Kidney (tissue), 22 donors: ENCODE measurements at places on chromosomes 16 and 17. TPM values are rescaled to one million over a fixed set of nuclear protein-coding genes. Genes with fewer than 3 reads are reported as not detected.

DNA sequence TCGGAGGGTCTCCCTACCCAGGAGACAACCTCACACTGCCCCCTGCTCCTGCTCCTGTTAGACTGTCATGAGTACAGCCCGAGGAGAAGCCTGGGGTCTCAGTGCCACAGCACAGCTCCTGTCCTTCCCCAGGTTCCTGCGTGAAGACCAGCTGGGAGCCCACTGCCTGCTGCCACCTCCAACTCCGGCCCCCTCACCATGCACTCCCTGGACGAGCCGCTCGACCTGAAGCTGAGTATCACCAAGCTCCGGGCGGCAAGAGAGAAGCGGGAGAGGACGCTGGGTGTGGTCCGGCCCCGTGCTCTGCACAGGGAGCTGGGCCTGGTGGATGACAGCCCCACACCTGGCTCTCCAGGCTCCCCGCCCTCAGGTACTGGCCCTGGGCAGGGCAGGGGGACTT is 16.2 kb downstream of the GLIS2 start:
- H3K4me1 ChIP-seq, result peaks cover 22% of the 10 kb centered on the region
- H3K4me3 ChIP-seq, result no peak overlapping the region
- H3K27me3 ChIP-seq, result no peaks in the 10 kb centered on the region
- DNase-seq, result no peak

DNA sequence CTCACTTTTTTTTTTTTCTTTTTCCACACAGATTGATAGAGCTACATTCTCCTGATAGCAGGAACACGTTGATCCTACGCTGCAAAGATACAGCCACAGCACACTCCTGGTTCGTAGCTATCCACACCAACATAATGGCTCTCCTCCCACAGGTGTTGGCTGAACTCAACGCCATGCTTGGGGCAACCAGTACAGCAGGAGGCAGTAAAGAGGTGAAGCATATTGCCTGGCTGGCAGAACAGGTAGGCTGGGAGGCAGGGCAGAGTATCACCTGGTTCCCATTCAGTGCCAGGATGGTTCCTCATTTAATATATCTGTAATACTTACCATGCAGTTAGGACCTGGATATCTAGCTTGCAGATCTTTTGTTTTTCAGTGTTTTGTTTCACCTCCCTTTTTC is 51.1 kb upstream of the VPS4A start:
- H3K4me1 ChIP-seq, result no peaks in the 10 kb centered on the region
- H3K4me3 ChIP-seq, result no peak overlapping the region
- DNase-seq, result no peak
- no peaks in the 10 kb centered on the region for H3K27me3 ChIP-seq

DNA sequence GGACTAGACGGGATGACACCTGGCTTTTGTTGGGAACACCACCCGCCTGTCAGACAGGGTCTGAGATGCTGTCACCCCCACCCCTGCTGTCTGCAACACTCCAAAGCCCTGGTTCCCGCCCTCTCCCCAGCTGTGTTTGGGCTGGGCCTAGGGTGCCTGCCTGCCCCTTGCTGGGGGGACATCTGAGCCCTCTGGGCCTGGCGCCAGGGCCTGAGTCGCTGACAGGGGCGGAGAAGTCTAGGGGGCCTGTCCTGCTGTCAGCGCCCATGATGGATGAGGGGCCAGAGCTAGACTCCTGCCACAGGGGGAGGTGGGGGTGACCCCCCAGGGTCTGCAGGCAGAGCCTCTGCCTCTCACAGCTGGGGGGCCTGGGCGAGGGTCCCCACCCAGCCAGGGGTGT is 7.6 kb upstream of the PKMYT1 start:
- no peak overlapping the region for H3K27ac ChIP-seq
- peak; percentile 54 for DNase-seq
- H3K36me3 ChIP-seq, result no peaks in the 10 kb centered on the region
- no peaks in the 10 kb centered on the region for H3K27me3 ChIP-seq
- no peak overlapping the region for H3K4me3 ChIP-seq
- H3K4me1 ChIP-seq, result no peaks in the 10 kb centered on the region

DNA sequence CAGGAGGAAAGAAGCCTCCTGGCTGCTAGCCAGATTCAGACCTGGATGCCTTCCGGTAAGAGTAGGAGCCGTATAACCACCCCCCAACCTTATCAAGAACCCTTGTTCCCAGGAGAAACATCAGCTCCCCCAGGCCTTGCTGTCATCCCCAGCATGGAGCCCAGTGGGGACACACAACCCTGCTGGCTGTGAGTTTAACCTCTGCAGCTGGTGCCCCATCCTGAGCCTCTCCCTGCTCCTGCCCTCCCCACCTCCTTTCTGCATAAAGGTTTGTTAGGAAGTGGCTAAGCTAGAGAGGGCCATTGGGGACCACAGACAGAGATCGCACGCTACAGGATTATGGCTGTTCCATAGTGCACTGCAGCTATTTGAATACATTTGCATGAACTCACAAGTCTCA is 55.5 kb upstream of the RPL38 start:
- H3K36me3 ChIP-seq, result no peaks in the 10 kb centered on the region
- H3K27me3 ChIP-seq, result no peaks in the 10 kb centered on the region
- no peak for DNase-seq
- no peak overlapping the region for H3K4me3 ChIP-seq
- no peaks in the 10 kb centered on the region for H3K4me1 ChIP-seq

- no peaks in the 10 kb centered on the region for H3K27me3 ChIP-seq
- H3K36me3 ChIP-seq, result peaks cover 8% of the 10 kb centered on the region
- peak; percentile 72 for DNase-seq
- no peak overlapping the region for H3K4me3 ChIP-seq
- no peak overlapping the region for H3K27ac ChIP-seq
Measured at GRCh38 chr17:673200-673681, 41.4 kb downstream of the VPS53 start.

GRCh38 chr16:29139261-29139802 is 154.5 kb downstream of the LAT start:
- no peaks in the 10 kb centered on the region for H3K36me3 ChIP-seq
- no peak overlapping the region for H3K27ac ChIP-seq
- H3K4me1 ChIP-seq, result no peaks in the 10 kb centered on the region
- peak; percentile 74 for DNase-seq
- H3K4me3 ChIP-seq, result no peak overlapping the region
- H3K27me3 ChIP-seq, result no peaks in the 10 kb centered on the region

GRCh38 chr16:79599837-79600637 is 500 bp downstream of the MAF start:
- H3K4me1 ChIP-seq, result no peaks in the 10 kb centered on the region
- DNase-seq, result peak; percentile 87
- H3K27ac ChIP-seq, result peak overlapping the region; percentile 98
- H3K36me3 ChIP-seq, result no peaks in the 10 kb centered on the region

GRCh38 chr16:86902656-86903001 is 324.3 kb downstream of the FOXL1 start:
- DNase-seq, result no peak
- H3K36me3 ChIP-seq, result no peaks in the 10 kb centered on the region
- H3K4me1 ChIP-seq, result no peaks in the 10 kb centered on the region
- H3K4me3 ChIP-seq, result no peak overlapping the region
- no peaks in the 10 kb centered on the region for H3K27me3 ChIP-seq

- no peak overlapping the region for H3K4me3 ChIP-seq
- no peaks in the 10 kb centered on the region for H3K4me1 ChIP-seq
- no peak overlapping the region for H3K27ac ChIP-seq
- no peak for DNase-seq
Measured at GRCh38 chr16:35339337-35339736, 1879.9 kb downstream of the TP53TG3F start.

- H3K36me3 ChIP-seq, result no peaks in the 10 kb centered on the region
- H3K4me1 ChIP-seq, result no peaks in the 10 kb centered on the region
- H3K4me3 ChIP-seq, result no peak overlapping the region
- no peak for DNase-seq
- H3K27me3 ChIP-seq, result no peaks in the 10 kb centered on the region
Measured at GRCh38 chr16:50834701-50835100, 92.8 kb downstream of the CYLD start.

DNA sequence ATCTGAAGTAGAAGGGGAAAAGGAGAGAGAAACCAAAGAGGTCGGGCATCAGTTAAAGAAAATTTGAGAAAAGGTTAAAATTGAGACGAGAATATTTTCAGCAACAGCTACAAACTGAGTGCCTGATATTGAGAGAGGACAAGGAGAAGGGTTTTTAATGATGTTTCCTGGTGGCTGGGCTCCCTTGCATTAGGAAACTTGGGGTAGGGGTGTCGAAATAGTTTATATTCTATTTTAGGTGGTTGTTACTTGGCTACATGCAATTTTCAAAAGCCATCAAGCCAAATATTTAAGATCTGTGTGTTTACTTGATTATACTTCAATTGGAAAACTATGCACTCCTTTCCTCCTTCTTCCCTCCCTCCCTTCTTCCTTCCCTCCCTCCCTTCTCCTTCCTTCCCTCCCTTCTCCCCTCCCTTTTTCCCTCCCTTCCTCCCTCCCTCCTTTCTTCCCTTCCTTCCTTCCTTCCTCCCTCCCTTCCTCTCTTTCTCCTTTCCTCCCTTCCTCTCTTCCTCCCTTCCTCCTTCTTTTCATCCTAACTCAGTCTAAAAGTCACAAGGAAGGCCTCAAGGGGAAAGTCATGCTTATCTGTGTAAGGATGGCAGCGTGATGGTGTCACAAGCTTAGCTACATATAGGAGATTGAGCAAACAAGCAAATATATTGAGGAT is 1.8 kb upstream of the APOH start:
- H3K4me1 ChIP-seq, result peaks cover 2% of the 10 kb centered on the region
- H3K27me3 ChIP-seq, result no peaks in the 10 kb centered on the region
- H3K4me3 ChIP-seq, result no peak overlapping the region
- no peak for DNase-seq
- H3K27ac ChIP-seq, result no peak overlapping the region
- H3K36me3 ChIP-seq, result no peaks in the 10 kb centered on the region

- H3K4me3 ChIP-seq, result no peak overlapping the region
- peaks cover 11% of the 10 kb centered on the region for H3K36me3 ChIP-seq
- no peak overlapping the region for H3K27ac ChIP-seq
- H3K4me1 ChIP-seq, result peaks cover 14% of the 10 kb centered on the region
- H3K27me3 ChIP-seq, result peaks cover 5% of the 10 kb centered on the region
- DNase-seq, result peak; percentile 90
Measured at GRCh38 chr17:40358323-40359038, 6.1 kb downstream of the GJD3 start.

- peaks cover 2% of the 10 kb centered on the region for H3K27me3 ChIP-seq
- H3K27ac ChIP-seq, result no peak overlapping the region
- no peak overlapping the region for H3K4me3 ChIP-seq
- H3K36me3 ChIP-seq, result no peaks in the 10 kb centered on the region
Measured at GRCh38 chr17:39623356-39623950, 3.3 kb upstream of the PPP1R1B start.

DNA sequence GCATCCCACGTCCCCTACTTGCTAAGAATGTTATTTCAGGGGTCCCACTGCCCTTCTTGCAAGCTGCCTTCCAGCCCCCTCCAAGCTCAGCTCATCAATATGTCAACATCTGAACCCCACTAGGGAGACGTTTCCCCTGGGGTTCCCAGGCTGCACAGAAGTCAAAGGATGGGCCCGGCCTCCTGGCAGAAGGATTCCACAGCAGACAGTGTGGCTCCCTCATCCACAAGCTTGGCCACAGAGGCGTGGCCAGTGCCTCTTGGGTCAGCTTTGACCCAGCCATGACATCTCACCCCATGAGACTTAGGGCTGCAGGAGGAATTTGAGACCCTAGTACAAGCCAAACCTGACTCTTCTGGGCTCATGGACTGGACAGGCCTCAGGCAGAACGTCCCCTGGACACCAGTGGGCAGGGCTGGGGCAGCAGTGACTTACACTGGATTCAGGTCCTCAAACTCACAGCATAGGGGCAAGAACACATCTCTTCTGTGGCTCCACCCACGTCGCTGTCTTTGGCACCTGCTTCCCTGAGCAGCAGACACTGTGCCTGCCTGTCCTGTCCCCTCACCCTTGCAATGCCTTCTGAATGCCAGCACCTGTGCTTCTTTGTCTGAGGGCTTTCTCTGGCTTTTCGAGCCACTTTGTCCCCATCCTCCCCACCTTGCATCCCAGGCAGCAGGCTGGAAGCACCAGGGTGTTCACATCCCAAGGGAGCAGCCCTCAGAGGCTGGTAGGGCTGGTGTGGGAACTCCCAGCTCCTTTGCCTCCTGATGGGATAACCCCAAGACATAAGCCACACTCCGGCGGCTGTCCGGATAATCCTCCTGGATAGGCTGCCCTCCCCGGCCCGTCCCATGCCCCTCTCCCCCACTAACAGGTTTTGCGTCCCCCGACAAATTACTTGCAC is 56.0 kb upstream of the ENPP7 start:
- H3K4me1 ChIP-seq, result no peaks in the 10 kb centered on the region

GRCh38 chr17:17849147-17849820 is 12.5 kb upstream of the SREBF1 start:
- H3K27ac ChIP-seq, result peak overlapping the region; percentile 49
- no peaks in the 10 kb centered on the region for H3K27me3 ChIP-seq
- H3K36me3 ChIP-seq, result peaks cover 2% of the 10 kb centered on the region
- no peak for DNase-seq
- no peaks in the 10 kb centered on the region for H3K4me1 ChIP-seq
- H3K4me3 ChIP-seq, result no peak overlapping the region

DNA sequence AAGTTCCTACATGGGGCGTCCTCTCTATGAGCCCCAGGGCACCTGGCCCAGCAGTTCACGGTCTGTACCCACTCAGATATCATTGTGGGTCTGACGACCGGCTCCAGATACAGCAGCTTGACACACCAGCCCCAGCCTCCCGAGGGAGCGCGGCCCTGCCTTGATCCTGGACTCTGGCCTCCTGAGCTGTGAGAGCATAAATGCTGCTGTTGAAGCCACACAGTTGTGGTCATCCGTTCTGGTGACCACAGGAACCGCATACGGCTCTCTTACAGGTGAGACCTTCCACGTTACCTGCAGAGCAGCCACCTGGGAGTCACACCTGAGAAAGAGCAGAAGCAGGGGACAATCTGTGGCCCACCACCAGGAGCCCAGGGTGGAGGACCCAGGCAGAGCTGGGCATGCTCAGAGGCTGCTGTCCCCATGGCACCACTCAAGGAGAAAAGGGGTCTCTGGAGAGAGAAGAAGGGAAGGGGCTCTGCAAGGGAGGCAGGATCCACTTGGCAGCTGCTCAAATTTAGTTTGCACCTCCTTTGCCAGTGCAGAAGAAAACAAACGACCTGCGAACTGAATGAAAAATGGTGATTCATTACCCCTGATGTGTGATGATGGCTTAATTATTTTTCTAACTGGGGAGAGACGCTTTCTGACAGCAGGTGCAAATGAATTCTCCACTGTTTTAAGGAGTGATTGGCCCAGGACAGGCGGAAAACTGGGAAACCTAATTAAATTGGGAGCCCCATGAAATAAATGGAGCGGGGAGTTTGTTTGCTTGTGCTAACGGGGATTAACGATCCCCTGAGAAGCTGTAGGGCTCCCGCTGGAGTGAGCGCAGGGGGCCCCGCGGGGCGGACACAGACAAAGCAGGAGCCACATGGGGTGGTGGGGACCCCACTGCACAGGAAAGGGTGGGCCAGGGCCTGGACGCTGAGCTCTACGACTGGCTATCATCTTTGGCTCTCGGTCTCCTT is 208.9 kb downstream of the RBFOX3 start:
- H3K4me3 ChIP-seq, result no peak overlapping the region
- H3K27me3 ChIP-seq, result peaks cover 32% of the 10 kb centered on the region
- H3K27ac ChIP-seq, result no peak overlapping the region
- H3K36me3 ChIP-seq, result no peaks in the 10 kb centered on the region
- no peak for DNase-seq

The FNDC8 gene
- polyA plus RNA-seq, result not detected

The CD300LB gene
- not detected for polyA plus RNA-seq

The CAVIN1 gene
- polyA plus RNA-seq, result 67.1 TPM

The BCAR1 gene
- 69.1 TPM for polyA plus RNA-seq

The FBXW10B gene
- 0.54 TPM for polyA plus RNA-seq

The KRT32 gene
- polyA plus RNA-seq, result not detected
